ENCODE measurements at places on chromosomes 12 and 14. TPM values are rescaled to one million over a fixed set of nuclear protein-coding genes. Genes with fewer than 3 reads are reported as not detected.
A peak's percentile ranks its signal among the peaks of the same experiment; 100 is the strongest.

DNA sequence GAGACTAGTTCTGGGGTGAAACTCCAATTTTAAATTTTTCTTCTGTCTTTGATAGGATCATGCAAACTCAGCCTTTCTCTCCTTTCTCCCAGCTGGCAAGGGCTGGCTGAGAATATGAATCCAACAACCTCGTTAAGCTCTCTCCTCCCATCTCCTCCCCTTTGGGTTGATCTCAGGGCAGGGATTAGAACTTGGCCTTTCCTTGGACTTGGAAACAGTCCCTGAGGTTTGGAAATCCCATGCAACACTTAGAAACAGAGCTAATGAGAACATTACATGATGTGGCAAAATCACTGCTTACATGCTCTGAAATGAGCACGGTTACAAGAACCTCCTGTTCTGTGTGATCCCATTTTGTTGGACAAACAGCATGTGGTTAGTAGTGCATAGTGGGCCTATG lies 31.6 kb downstream of the ACACB start:
- no peak for DNase-seq

DNA sequence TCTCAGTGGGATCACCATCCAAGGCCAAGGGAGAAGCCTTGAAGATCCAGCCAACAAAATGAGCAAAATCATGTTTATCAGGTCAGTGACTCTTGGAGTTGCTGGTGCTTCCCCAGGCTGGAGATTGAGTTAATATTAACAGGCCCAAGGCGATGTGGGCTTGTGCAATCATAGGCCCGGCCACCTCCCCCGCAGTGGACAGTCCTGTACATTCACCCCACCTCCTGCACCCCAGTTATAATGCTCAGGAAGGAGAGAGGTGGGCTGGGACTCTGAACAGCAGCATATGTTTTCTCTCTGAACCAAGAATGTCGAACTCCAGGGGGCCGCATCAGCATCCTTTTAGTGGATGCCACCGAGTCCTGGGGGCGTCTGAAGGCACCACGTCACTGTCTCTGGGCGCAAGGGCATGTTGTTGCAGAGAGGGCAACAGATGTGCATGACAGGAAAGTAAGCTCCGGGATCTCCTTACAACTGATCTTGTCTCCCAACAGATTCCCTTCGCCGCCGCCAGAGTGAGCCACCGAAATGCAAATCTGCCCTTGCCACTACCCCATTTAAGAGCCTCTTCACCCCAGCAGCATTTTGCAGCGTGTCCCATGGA lies 32.2 kb upstream of the SERPINA6 start:
- DNase-seq, result peak; percentile 53

DNA sequence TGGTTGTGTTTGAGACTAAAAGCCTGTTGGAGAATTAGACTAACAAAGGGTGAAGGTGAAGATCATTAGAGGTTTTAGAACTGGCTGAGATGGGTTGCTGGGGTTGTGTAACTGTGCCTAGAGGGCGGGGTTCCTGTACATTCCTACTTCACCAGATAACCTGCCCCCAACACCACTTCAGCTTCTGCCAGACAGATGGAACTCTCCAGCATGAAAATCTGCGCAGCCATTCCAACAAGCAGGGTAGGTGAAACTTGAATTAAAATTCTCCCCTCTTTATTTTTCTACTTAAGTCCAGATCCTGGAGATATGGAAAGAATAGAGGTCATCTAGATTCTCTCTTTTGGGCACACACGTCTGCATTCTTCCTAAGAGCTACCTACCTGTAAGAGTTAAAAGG lies 6.0 kb downstream of the FOXG1 start:
- no peak for DNase-seq

GRCh38 chr12:128662101-128662500 lies 161.7 kb downstream of the SLC15A4 start:
- DNase-seq, result no peak

- DNase-seq, result no peak
Measured at GRCh38 chr12:112239020-112239419, 113.7 kb downstream of the TRAFD1 start.

- DNase-seq, result no peak
Measured at GRCh38 chr14:59091404-59091803, 97.1 kb upstream of the DAAM1 start.

DNA sequence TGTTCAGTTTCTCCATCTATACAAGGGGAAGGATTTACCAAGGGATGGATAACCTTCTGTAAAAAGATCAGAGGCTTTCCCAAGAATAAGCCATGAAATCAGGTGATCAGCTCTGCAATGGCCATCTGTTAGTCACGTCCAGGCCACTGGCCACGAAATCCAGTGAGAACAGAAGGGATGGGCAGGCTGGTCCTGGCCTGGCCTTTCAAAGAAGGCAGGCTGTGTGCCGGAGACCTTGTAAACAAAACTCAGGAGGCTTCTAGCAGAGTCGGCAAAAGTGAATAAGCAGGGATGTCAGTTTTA lies 68.5 kb downstream of the RNF34 start:
- no peak for DNase-seq

DNA sequence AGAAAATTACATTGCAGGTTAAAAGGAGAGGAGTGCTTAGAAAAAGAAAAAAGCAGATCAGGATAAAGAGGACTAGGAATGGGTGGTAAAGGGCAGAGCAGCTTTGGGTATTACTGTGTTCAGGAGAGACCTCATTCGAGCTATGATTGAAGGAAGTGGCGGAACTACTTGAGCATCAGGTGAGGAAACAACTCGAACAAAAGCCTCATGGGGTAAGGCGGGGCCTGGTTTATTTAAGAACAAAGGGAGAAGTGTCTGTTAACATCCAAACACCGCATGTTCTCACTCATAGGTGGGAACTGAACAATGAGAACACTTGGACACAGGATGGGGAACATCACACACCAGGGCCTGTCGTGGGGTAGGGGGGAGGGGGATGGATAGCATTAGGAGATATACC lies 444.6 kb upstream of the CCDC196 start:
- no peak for DNase-seq

- DNase-seq, result no peak
Measured at GRCh38 chr12:85949253-85949652, 75.2 kb downstream of the NTS start.

GRCh38 chr14:100536121-100536510 lies 51.1 kb downstream of the BEGAIN start:
- DNase-seq, result no peak

GRCh38 chr12:97493731-97494130 lies 31.1 kb downstream of the RMST start:
- no peak for DNase-seq

- DNase-seq, result no peak
Measured at GRCh38 chr14:82897469-82898308, 1364.0 kb upstream of the SEL1L start.

DNA sequence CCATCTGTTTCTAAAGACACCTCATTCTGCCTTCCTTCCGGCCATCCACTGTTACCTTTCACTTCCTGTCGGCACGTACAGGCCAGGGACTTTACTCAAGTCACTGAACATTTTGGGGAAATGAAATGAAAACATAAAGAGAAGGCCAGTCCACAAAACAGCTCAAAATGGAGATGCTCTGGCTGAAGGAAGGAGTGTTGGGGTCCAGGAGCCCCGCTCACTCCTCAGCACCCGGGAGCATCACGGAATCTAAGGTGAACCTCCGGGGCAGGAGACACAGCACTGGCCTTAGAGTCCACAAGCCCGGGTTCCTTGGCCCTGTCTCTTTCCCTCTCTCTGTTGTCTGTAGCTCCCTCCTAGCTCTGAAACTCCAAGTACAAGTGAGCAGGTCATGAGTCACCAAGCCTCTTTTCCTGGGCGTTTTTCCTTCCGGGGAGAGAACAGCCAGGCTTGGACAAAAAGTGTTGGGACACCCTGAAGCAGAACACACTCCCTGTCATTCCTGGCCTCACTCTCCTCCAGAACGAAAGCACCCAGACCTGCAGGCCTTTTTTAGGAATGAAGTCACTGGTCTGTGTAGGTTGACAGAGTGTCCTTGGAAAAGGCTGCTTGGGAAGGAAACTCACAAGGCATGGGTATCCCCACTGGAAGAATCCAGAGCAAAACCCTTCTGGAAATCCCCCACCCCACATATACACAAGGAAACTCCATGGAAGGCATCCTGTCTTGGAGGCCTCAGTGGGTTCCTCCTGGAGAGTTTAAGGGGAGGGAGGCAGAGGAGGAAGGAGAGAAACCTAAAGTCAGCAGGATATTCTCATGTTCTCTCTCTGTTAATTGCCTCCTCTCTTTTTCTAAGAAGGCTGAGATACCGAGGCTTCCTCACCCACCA lies 245.3 kb downstream of the ZFP36L1 start:
- no peak for DNase-seq

PSMD9 gene
- 45.2 TPM for total RNA-seq

ENDOU gene
- total RNA-seq, result 0.19 TPM

AICDA gene
- not detected for total RNA-seq

AMN gene
- total RNA-seq, result 486 TPM

OTX2 gene
- total RNA-seq, result not detected

CPNE6 gene
- 0.14 TPM for total RNA-seq

FGF6 gene
- total RNA-seq, result not detected

SOAT2 gene
- 0.41 TPM for total RNA-seq

TMTC2 gene
- 14.6 TPM for total RNA-seq

All from mucosa of descending colon (tissue), 3 donors.